ENCODE measurements at places on chromosomes 12 and 14.

GRCh38 chr12:132094269-132094891, 49.7 kb downstream of the DDX51 start:
- DNase-seq: no peak

DNA sequence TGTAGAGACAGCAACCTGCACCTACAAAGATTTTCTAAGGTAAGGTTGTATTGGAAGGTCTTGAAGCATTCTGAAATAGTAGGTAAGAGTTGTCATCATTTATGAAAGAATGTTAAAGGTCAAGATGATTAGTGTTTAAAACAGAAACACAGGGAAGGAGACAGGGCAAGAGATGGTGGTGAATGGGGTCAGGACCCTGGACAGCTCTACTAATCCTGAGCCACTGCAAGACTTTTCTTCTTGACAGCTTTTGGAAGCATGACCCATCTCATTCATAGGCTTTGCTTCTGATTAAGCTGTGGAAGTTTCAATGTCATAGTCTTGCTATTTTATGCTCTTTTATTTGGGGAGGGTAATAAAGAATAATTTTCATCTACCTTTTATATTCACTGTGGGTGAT, 75.5 kb upstream of the CAND1 start:
- DNase-seq: peak; percentile 4

DNA sequence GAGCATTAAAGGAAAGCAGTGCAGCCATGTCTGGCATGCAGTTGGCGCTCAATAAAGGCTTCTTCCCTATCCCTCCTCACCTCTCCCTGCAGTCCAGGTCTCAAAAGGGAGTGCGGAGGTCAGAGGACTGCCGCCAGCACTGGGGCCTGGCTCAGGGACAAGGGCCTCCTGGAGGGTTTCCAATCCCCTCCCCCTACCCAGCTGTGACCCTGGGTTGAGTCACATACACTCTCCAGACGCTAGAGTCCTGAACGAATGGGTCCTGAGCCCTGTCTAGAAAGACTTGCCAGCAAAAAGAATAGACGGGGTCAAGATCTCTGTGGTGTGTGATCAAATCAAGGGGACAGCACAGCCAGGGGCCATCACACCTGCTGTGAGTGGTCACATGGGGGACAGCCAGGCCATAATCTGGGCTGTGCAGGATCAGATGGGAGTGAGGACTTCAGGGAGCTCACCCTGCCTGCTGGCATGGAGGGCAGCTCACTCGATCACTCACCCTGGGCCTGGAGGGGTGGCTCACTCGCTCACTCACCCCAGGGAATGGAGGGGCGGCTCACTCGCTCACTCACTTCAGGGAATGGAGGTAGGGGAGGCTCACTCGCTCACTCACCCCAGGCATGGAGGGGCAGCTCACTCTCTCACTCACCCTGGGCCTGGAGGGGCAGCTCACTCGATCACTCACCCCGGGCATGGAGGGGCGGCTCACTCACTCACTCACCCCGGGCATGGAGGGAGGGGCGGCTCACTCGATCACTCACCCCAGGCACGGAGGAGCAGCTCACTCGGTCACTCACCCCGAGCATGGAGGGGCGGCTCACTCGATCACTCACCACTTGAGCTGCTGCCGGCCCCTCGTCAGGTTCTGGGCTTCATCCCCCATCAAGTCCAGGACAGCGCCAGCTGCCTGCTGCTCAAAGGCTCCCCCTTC, 12.8 kb downstream of the CFAP73 start:
- DNase-seq: no peak

GRCh38 chr12:102281231-102281630, 83.6 kb upstream of the PMCH start:
- no peak for DNase-seq

Data from activated T-cell treated with anti-CD3 and anti-CD28 coated beads for 48 hours (primary cell).